ENCODE measurements at places on chromosomes 5 and 9.
A peak's percentile ranks its signal among the peaks of the same experiment; 100 is the strongest.

DNA sequence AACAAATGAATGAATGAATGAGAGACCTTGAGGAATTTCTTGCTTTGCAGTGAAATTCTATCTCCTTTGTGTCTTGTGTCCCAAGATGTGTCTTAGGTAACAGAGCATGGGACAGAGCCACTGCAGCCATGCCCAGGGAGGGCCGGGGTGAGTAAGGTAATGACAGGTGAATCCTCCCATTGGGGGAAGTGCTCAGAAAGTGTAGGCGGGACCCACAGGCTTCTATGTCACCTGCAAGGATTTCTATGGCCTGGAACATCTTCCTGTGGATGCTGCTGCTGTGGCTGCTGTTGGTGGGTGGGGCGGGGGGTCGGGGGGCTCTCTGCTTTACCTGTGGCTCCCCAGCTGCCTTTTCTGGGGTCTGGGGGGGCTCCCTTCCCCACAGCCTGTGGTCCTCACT, 133.6 kb upstream of the IER5L start:
- DNase-seq = no peak

- no peak for DNase-seq
These were observed at the start of gene TMEM215 for GRCh38 chr9:32783168-32783891. Gene TMEM215, plus strand, starts transcription at chr9:32783540. Its CDS starts 644 bp downstream, at chr9:32784184.

GRCh38 chr5:72244862-72245371, 75.1 kb downstream of the MRPS27 start:
- no peak for DNase-seq

GRCh38 chr9:101485924-101486692, 47.5 kb upstream of the RNF20 start:
- DNase-seq = no peak

DNA sequence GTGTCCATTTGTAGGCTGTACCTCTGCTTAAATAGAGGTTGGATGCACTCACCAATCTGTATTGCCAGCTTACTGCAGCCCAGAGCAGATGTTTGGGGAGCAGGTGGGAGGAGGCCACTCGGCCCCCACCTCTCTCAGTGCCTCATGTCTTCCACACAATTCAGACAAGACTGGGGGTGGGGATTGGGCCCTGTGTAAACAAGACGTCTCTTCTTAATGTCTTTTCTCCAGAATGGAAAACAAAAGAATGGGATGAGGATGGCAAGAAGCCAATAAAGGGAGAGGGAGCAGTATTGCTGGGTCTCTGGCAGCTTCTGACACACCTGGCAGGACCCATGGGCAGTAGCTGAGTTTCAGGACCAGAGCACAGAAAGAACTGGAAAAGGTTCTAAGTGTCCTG, 64.9 kb downstream of the SIL1 start:
- no peak for DNase-seq

DNA sequence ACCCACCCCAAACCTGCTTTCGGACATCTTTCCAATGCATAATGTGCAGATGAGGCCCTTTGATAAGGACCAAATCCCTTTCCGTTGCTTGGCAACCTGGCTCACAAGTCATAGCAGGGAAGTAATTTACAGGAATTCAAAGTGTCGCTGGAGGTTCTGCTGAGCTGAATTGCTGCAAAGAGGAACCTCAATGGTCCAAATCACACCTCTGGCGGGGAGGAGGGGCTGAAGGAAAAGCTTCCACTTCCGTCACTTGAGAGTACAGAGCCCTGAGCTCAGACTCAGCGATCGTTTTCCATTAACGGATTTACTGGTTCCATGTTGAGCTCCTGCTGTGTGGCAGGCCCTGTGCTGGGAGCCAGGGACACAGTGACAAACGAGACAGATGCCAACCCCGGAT, 99.3 kb downstream of the KCNIP1 start:
- DNase-seq = no peak

GRCh38 chr9:116504893-116505480, 182.1 kb upstream of the TRIM32 start:
- DNase-seq = no peak

DNA sequence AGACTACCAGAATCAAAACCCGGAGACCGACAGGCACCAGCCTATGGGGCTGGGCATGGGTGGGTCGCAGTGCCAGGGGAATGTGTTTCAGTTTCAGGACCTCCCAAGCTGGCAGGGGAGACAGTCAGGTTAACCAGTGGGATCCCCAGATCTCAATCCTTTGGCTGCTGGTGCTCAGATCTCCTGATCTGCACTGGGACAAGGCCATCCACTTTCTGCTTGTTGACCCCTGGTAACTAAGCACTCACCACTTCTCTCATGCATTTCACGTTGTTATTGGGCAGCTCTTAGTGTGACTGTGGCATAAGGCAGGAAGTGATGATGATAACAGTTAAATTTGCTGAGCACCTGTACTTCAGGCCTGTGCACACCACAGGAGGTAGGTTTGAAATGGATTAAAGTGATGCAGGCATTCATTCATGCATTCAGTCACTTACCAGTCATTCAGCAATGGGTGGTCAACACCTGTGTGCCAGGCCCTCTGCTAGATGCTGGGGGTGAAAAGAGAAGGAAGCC, 42.1 kb upstream of the STXBP1 start:
- DNase-seq = peak; percentile 56

DNA sequence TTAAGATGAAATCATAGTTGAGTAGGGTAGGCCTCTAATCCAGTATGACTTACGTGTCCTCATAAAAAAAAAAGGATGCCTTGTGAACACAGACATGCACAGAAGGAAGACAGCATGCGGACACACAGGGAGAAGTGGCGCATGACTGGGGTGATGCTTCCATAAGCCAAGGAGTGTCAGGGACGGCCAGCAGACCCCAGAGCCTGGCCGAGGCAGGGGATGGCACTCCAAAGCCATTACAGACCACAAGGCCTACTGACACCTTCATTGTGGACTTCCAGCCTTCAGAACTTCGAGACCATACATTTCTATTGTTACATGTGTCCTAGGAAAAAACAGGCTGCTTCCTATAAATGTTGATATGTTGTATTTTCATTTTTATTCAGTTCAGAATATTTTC, 19.9 kb downstream of the EHMT1 start:
- no peak for DNase-seq

DNA sequence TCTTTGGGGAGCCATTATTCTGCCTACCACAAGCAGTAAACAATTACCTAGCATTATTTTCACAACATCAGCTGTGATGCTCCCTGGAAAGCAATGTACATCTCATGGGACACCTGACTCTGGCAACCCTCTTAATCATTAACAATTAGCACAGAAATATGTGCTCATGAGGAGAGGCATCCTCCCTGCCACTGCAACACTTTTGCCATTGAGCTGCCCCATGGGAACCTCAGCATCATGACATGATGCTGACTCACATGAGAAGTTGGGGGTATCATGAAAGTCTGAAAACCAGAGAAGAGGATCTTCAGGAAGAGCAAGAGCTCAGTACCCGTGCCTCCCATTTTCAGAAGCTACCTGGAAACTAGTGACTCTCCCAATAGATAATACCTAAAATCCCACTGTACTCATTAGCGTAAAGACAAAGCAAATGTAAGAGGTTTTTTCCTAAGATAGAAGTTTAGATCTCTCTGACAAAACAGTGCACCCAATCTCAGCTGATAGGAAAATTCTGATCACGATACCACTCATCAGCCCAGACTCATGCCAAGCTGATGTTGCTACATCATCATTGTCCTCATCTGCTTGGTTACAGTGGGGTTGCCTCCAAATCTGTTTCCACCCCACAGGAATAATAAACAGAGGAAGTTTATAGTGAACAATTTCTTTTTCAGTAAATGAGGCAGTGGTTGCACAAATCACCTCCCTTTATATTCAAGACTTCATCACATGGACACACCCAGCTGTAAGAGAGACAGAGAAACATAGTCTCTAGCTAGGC, 244.5 kb downstream of the NR2F1-AS1 start:
- no peak for DNase-seq

GRCh38 chr9:27369591-27369990, 72.6 kb upstream of the EQTN start:
- DNase-seq = no peak
